Activated B cell treated with CpG ODN at 0.5 μM for 24 hours (primary cell): ENCODE measurements at places on chromosomes 3 and 15.

DNA sequence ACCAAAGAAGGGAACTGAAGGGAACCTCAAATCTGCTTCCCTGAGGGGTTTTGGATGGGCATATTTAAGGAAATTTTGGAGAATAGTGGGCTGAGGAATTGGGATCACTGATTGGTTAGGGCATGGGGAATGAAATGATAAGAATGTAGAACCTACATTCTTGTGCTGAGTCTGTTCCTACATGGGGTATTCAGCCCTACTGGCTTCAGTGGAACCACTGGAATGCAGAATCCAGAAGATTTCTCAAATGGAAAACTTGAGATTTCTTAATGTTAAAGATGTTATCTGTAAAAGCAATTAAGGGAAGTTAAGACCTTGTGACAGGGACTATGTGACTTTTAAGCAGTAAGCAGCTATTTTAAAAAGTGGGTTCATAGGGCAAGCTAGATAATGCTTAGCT is 1062.4 kb downstream of the AGBL1 start:
- no peak for DNase-seq

DNA sequence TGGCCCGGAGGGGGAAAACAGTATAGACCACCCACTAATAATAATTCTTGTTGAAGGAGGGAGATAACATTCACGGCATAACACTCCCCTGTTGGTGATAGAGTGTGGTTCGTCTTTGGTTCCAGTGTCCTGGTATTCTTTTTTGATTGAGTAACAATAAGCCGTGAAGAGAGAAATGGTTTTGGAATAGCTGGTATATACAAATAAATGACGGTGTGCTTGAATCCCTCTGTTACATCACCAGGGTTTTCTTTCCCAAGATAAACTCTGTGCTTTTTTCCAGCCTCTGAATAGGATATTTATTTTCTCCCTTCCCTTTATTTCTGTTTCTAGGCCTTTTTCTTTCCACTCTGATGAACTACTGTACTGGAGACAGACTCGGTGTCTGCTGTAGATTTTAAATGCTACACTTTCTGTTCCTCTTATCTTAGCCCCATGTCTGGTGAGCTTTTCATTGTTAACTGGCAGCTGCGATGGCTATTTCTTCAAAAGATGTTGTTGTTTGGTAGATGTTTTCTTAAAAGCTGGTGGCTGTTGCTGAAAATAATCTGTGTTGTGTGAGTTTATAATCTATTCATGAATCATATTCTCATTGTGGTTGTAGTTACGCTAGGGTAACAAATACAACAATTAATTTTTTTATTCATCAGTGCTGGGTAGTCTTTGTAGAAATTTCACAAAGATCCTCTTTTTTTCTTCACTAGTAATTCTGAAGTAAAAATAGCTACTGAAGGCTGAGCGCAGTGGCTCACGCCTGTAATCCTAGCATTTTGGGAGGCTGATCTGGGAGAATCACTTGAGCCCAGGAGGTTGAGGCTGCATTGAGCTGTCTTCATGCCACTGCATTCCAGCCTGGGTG is 15.5 kb upstream of the SCAANT1 start:
- DNase-seq: no peak

DNA sequence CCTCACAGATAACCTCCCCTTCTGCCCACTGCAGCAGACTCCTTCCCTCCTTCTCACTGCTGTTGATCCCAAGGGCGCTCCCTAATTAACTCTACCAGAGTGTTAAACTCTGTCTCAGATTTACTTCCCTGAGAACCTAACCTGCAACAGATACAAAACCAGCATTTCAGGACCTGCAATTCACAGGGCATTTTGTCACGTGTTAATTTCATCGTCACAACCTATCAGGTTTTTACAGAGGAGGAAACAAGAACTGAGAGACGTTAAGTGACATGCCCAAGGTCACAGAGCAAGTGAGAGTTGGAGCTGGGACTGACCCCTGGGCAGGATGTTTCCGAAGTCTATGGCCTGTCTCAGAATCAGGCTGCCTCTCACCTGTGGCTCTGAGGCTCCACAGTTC is 223.9 kb downstream of the UACA start:
- no peak for DNase-seq

- no peak for DNase-seq
These were observed 161.0 kb upstream of the HES1 start for GRCh38 chr3:193974671-193975535.

- no peak for DNase-seq
These were observed 48.2 kb upstream of the FGD5 start for GRCh38 chr3:14770591-14770990.

DNA sequence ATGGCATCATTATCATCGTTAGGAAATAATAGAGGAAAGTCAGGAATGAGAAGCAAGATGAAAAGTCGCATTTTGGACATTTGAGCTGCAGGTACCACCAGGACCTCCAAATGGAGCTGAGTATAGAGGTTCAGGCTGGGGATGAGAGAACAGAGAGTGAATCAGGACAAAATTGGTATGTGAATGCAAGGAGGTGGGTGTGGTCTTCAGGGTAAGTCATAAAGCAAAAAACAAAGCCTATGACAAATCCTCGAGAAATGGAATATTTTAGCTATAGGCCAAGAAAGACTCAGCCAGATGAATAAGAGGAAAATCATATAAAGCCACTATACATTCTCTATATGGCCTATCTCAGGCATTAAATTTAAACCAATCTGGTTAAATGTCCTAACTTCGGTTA is 841.3 kb downstream of the ROBO1 start:
- DNase-seq: no peak

DNA sequence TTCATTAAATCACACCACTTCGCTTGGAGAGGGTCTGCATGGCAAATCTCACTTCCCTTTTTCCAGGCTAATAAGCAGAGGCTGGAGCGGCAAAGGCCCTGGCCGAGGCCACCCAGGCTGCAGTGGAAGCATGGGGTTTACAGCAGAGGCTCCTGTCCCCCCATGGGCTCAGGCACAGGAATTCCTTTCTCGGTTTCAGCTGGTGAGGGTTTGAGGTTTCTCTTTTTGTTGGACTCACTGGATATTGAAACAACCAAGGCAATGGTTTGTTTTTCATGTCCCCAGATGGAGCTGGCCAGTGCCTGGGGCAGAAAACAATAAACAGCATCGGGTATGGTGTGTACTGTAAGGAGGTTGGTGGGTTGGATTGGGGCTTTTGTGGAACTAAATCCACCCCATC is 175.6 kb upstream of the RASGRP1 start:
- DNase-seq: no peak

DNA sequence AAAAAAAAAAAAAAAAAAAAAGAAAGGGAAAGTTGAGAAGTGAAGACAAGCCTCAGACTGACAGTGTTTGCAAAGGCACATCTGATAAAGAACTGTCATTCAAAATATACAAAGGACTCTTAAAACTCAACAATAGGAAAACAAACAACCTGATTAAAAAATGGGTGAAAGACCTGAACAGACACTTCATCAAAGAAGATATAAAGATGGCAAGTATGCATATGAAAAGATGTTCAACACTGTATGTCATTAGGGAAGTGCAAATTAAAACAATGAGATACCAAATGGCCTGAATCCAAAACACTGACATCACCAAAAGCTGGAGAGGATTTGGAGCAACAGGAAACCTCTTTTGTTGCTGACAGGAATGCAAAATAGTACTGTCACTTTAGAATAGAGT is 48.6 kb downstream of the MCCC1 start:
- no peak for DNase-seq
